Left cardiac atrium (tissue), 4 donors: ENCODE measurements at places on chromosomes 7 and 10. TPM values are rescaled to one million over a fixed set of nuclear protein-coding genes. Genes with fewer than 3 reads are reported as not detected.

DNA sequence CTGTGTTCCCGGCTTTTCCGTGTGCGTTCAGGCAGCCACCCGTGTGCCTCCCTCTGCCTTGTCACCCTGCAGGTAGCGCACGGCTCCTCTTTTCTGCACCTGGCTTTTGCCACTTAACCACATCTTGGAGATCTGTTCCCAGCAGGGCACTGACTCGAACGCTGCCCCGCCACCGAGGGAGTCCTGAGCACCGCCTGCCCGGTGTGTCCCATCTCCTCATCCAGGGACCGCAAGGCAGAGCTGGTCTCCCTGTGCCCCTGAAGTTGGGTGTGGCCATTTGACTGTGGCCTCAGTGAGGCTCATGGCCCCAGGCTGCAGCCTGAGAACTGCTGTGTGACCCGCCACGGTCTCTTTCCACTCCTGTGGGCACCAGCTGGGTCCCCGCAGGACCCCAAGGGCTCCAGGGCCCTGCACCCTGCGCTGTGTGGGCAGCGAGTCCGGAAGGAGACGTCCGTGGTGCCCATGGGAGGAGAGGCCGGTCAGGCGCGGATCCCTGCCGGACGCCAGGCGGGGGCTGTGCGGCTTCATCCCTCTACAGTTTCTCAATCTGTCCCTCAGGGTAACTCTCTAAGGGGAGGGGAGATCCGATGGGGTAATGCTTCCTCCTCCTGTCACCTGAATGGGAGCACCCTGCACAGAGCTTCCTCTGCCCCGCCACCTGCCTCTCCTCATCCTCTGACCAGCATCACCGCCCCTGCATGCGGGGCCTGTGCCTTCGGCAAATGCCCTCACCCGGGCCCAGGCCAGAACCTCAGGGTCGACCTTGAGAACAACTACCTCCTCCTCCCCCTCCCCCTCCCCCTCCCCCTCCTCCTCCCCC, 1.8 kb upstream of the INTS1 start:
- no peak for DNase-seq

- no peak for DNase-seq
Observed at GRCh38 chr10:28241741-28242399, 61.0 kb downstream of the MPP7 start.

- no peak for DNase-seq
Observed at GRCh38 chr10:33712825-33713224, 378.4 kb upstream of the NRP1 start.

DNA sequence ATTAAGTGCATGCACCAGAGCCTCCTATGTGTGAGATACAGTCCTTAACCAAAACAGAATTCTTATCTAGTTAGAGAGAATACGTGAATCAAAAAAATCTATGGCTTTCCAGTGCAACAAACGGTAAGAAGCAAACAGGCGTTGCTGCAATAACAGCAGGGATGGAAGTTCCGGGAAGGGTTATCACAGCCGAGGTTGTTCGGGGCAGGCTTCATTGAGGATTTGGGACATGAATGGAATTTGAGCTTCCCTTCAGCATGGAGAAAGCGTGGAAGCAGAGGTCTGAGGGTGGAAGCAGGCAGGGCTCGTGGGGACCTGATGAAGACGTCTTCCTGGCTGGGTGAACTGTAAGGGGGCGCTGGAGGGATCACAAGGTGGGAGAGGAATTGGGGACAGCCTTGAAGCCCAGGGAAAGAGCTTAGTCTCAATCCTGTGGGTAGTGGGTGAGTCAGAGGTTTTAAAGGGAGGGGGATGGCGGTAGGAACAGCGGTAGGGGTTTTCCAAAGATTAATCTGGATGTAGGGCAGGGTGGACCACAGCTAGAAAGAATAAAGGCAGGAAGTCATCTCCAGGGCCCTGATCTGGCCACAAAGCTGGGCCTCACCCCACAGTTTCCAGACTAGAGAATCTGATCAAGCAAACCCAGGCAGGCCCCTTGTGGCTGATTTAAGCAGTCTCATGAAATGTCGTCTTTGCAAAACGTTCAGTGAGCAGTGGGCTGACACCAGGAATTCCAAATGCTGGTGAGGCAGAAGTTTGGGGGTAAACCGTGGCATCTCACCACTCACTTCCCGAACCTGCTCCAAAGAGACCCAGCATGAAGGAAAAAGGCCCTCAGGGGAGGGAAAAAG, 65.1 kb downstream of the CALML3 start:
- no peak for DNase-seq

DNA sequence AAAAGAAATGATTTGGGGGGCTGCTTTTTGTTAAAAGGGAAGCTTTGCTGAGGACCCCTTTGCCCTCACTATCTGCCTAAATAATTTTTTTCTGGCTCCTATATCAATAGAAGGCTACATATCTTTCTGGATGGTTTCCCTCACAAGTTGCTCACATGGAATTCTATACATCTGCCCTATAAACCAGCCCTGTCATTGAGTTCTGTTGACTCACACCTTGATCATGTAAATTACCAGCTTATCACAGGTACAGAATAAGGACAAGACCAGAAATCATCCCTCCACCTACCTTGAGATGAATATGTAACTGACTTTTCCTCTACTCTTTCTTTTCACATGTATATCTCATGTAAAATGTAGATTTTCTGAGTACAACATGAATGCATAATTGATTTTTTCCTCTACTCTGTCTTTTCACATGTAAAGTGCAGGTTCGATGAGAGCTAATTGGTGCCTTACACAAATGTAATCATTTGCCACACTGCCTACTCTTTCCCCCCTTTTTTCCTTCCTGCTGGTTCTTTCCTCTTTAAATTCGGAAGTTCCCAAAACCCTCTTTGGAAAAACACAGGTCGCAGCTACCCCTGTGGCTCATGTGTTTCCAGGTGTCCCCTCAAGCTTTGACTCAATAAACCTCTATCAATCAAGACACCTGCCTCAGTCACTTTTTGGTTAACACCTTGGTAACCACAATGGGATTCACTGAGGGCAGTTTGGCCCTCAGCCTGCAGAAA, 12.5 kb downstream of the CYP3A43 start:
- DNase-seq = no peak

GRCh38 chr7:1040790-1041189, 3.6 kb upstream of the GPR146 start:
- no peak for DNase-seq

GRCh38 chr7:81195033-81195432, 276.2 kb upstream of the SEMA3C start:
- DNase-seq = no peak

DNA sequence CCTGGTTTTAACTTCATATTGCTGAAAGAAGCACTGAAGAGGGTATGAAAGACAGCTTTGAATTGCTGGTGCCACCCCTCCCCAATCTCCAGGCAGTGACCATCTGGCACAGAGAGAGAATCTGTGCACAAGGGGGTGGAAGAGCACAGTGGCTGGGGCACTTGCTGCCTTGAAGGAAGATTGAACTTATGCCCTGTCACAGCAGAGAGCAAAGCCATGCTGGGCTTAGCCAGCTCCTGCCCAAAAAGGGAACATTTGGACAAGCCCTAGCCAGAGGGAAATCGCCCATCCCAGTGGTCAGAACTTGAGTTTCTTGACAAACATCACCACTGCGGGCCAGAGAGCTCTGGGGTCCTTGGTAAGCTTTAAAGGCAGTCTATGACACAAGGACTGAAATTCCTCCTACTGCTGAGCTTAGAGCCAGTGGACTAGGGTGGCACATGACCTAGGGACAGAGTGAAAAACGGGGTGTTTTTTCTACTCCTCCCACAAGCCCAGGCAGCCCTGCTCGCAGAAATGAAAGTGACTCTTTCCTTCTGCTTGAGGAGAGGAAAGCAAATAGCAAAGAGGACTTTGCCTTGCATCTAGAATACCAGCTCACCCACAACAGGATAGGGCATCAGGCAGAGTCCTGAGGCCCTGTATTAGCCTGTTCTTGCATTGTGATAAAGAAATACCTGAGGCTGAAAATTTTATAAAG, 257.2 kb downstream of the CTNNA3 start:
- DNase-seq = no peak

- no peak for DNase-seq
Observed at GRCh38 chr7:22008683-22009082, 63.0 kb upstream of the CDCA7L start.

DNA sequence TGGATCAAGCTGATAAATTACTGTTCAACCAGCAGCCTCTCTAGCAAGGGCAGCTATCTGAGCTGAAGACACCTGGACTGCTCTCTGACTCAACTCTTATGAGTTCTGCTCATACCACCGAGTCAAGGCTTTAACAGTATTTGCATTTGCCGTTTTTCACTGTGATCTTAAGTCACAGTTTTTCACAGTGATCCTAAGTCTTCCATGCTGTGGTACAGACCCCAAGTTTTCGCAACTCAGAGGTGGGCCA, 31.3 kb downstream of the PIP4K2A start:
- DNase-seq = no peak

DNA sequence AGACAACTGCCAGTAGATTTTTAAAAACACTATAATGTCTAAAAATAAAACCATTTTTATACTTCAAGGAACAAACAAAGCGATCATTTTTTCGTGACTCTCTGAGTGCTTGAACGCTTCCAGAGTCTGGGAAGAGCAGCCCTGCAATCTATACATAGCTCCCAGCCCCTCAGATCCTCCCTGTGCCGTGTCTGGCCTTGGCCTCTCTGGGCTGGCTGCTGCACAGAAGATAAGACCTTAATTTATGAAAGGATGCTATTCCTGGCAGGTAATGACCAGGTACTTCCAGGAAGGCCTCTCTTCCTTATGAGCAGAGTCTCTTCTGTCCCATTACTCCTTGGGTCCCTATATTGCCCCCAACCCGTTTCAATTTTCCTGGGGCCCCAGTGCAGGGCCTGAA, 200.9 kb upstream of the AOAH start:
- DNase-seq = no peak

- no peak for DNase-seq
Observed at GRCh38 chr10:84991301-84991700, 662.9 kb downstream of the CCSER2 start.

DNA sequence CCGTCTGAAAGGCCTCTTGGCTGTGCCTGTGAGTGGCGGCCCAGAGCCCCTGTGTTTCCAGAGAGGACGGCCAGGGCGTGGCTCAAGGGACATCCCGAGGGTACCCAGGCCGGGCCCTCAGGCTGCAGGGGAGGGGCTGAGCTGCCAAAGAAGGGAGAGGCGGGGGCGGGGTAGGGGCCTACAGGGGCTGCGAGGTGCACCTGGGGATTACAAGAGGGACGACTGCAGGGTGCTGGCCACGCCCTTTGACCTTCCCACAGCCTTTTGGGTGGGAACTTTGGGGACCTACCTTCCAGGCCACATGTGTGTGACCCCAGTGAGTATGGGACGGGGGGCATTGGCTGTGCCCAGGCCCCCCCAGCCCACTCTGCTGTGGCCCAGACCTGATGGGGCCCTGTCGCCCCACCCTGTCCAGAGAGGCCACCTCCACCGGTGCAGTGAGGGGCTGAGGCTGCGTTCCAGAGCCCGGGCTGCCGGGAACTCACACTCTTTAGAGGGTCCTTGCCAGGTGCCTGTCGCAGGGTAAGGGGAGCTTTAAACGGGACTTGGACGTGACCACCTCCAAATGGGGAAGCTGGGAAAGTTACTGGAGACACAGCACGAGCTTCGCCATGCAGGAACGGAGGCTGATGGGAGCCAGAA, 19.0 kb upstream of the NKX6-2 start:
- peak; percentile 14 for DNase-seq

DNA sequence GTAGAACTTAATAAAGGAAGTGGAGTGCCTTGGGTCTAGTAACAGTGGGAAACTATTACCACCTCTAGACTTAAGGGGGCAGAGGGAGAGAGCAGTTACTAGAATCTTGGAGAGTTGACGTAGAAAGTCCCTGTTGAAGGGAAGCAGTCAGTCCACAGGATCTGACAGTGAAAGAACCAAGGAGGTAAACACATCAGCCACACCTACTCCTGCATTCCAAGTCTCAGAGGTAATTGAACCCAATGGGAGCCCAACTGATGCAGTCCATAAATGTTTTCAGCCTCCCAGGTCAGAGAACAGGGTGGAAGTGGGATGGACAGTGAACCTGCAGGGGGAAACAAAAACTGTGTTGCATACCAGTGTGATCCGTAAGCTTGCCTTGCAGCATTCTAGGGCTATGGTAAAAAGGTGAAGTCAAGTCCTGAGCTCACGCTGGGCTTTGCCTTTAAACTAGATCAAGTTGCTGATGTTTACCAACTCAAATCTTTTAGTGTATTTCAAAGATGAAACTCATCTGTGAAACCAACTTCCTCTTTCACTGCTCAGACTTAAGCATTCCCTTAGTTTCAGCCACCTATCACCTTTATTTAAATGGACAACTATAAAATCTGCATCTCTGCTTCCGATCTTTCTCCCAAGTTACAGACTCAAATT, 57.2 kb downstream of the SLC16A12 start:
- DNase-seq = no peak

DNA sequence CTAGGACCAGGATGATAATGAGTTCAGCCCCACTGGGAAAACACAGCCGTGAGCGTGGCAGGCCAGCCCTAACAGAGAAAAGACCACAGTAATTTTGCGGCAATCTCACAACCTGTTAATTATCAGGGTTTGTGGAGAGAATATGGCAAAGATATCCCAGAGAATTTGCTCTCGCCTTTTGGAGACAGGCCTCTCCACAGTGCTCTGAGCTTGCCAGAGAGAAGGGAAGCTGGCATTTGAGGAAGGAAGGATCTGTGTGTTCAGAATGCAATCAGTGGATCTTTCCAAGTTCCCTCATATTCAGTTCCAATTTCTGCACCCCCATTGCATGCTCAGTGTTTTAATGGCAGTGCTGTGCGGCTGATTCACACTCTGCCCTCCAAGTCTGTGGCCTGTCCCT, 60.2 kb downstream of the PLPP4 start:
- DNase-seq = no peak

DNA sequence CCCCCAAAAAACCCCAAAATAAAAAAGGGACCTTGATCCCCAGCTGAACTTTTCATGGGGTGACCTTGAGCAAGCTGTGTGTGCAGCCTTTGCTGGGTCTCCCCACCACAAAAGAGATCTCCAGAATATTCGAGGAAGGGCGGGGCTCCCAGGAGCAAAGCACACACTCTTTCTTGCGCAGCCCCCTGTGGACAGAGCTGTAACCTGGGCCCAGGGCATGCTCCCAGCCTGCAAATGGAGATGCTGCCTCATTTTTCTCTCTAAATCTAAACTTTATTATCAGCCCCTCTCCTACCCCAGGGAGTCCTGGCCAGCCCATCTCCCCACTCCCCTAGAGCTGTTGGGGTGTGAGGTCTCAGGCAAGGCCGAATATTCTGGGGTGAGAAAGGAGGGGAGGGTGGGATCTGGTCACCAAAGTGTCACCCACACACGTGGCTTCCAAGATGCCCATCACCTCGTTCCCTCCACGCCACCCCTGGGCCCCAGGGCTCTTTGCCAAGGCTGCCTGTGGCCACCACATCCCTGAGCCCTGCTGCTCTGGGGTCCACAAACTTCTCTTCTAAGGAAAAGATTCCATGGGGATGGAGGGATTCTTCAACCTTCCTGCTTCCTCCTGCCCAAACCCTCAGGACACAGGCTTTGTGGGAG, 1.7 kb upstream of the CALML3 start:
- DNase-seq = no peak

- no peak for DNase-seq
Observed at GRCh38 chr7:142111499-142111898, at the start of gene MGAM2. MGAM2 (plus strand) TSS chr7:142111718; CDS start chr7:142116874, 5,156 bp downstream.

Gene GPR37
- total RNA-seq = 0.24 TPM

Gene OPN1SW
- total RNA-seq = not detected

Gene ZNF736
- total RNA-seq = 5.5 TPM
